Suppressor macrophage (primary cell): ENCODE measurements at places on chromosomes 11 and 22.

DNA sequence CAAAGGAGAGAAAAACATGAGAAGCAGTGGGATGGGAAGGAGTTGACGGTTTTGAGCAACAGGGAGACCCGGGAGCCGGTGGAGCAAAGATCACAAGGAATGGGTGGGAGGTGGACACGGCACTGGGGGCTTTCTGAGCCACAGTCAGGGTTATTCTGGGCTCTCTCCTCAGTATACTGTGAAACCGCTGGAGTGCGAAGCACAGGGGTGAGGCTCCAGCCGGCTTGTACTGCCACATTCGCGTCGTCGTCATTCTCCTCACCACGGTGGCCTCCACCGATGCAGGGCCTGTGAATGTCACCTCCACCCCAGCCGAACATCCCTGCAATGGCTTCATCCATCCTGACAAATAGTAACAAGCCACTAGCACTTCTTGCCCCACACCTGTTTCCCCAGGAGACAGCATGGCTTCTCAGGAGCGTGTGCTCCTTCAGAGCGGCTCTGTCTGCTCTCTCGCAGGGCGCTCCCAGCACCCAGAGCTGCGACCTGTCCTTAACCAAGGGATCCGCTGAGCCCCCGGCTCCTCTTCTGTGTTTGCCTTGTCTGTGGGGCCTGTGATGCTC lies 1165.3 kb downstream of the TBC1D22A start:
- DNase-seq, result no peak

DNA sequence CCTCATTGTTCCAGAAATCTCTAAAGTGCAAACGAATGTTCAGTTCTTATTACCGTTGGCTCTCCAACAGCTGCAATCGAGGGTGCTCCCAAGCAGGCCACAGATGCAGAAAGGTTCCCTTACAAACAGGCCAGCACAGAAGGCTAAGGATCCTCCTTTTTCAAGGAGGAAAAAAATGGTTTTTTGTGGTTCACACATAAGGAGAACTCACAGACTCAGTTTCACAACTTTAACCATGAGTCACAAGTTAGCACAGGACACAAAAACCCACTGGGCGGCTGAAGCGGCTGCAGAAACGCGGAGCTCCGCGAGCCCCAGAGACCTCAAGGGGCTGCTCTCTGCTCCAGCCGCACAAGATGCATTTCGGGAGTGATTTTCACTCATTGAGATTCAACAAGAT lies 98.2 kb upstream of the PRR5 start:
- peak; percentile 85 for DNase-seq

DNA sequence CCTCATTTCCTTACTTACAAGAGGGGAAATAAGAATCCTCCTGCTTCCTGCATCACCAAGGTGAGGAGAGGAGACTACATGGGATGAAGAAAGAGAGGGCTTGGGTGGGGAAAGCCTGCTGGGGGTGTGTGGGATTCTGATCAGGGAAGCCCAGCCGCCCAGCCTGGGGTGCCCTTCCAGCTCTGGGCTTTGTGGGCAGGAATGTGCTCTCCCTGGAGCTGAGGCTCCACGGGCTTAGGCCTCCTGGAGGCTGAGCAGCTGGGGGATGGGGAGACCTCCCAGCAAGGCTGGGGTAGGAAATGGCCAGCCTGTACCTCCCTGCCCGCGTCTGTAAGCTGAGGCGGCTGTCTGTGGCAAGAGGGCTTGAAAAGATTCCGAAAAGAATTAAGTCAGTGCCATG lies 206.1 kb downstream of the GRIK4 start:
- no peak for DNase-seq

- DNase-seq, result peak; percentile 22
Observed at GRCh38 chr22:44030702-44031082, 6.6 kb downstream of the PARVB start.

DNA sequence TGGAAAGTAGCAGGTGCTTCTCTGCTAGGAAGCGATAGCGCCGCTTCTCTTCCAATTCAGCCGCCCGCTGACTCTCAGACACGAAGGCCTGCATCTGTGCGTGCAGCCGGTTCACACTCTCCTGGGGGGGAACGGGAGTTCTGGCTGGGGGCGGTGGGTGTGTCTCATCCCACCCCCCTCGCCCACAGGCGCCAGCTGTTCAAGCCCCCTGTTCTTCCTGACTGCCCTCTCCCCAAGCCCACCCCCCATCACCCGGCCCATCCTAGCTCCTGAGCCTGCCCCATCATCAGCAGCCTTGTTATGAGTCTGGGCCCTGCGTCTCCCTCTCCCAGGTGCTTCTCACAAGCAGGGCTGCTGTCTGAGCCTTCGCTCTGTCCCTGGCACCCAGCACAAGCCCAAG lies 13.1 kb upstream of the SLC16A8 start:
- DNase-seq, result no peak

DNA sequence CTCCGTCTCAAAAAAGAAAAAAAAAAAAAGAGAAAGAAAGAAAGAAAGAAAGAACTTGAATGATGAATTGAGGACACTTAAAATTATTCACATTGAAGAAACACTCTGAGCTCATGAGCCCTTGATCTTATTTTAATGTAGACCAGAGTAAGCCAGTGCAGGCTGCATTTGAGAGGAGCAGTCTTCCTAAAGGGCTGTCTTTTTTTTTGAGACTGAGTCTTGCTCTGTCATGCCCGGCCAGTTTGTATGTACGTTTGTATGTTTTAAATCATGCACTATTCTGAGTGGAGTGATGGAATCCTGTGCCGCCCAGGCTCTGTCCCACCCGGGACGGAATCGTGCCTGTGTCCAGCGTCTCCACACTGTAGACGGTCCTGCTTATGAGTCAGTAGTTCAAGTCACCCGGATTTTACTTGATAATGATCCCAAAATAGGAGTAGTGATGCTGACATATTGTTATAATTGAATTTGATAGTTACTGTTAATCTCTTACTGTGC lies 9.6 kb downstream of the FGF4 start:
- DNase-seq, result no peak

DNA sequence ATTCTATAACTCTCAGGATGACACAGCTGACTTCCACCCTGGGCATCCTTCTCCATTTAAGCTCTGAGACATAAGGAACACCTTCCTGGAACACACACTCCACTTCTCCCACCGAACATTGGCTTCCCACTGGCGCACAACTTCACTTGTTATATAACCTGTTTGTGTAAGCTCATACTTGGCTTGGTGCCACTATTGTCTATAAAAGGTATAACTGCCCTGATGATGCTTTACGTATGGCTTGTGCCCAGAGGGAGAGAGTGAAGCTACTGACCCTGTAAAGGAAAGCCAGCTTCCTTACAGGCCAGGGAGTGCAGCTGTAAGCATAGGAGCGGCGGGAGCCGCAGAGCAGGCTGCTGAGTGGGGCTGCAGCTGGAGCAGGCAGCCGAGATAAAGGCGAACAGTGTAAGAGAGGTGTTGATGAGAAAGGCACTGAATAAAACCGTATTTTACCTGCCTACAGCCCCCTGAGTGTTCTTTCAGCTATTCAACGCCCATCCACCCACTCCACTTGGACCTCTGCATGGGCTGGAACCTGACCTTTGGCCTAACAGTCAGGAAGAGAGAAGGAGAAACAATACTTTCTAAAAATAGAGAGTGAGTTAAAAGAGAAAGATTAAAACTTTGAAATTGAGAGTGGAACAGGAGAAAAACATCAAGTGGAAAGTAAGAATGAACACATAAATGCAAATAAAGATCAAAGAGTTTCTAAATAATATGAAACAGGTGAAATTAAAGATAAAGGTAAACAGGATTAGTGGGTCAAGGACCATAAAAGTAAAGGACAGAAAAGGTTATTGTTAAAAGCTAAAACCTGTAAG lies 252.1 kb upstream of the ARHGAP42 start:
- DNase-seq, result no peak

DNA sequence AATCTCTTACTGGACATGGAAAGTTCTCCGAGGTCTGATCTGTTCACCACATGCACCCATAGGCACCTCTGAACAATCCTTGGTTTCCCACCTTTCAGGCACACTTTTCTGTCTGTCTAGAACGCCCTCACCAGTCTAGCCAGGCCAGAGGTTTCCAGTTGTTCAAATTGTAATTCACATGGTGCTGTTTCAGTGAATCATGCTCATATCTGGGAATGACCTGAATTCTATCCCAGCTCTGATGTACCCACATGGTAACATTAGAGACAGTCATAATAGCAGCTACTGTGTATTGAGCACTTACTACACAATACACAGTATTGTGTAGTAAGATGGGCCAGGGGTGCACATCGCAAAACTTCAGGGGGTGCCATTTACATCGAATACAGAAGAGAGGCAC lies 138.2 kb downstream of the COMMD9 start:
- DNase-seq, result no peak

GRCh38 chr11:70612459-70613141 lies 214.3 kb downstream of the CTTN start:
- no peak for DNase-seq

DNA sequence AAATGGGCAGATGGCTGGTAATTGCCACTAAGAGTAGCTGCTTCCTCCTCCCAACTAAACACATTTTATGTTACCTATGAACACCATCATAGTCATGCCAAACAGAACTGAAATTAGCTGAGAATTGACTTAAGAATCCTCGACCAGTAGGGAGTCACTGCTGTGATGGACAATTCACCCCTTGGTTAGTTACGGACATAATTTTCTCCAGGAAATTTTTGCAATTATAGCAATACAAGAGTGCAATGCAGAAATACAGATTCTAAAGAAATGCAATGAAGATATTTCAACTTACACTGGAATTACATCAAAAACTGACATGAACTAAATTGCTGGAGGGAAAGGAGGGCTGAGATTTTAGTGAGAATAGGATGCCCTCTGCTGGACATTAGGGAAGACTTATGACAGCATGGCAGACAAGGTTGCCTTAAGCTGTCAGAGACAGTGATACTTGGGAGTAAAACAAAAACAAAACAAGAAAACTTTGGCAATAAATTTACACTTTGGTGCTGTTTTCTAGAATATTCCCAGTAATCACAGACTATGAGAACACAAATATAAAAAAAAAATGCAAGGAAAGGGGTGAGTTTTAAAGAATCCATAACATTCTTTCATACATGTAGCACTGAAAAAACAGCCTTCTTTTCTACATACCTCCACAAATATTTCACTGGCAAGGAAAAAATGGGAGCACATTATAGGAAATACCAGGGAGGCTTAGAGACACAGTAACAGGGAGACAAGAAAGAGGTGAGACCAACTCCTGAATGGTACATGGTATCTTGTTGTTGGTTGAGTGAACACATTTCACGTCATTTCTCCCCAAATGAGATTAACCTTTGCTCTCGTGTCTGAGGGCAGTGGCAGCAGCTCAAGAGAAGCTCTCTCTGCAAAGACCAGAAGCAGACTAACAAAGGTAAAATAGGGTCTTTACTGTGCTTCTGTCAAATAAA lies 11.2 kb upstream of the PPP2R1B start:
- DNase-seq, result peak; percentile 60

DNA sequence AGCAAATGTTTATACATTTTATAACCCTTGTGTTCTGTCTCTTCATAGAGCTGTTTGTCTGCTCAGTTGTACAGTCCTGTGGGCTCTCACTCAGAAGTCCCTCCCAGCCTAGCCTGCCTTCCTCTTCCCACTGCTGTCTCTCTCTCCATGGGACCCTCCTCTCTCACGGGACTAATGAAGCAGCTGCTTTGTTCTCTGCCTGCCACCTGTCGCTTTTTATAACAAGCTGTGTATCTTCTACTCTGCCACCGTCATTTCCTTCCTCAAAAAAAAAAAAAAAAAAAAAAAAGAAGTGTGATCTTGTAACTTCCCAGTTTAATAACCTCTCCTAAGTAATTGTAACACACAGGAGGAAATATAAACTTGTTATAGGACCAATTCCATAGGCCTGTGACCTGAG lies 92.2 kb upstream of the ALKBH3 start:
- DNase-seq, result peak; percentile 76

GRCh38 chr11:6443269-6444003 lies 2.6 kb upstream of the HPX start:
- peak; percentile 71 for DNase-seq

GRCh38 chr11:32466279-32466915 lies 31.1 kb upstream of the WT1 start:
- no peak for DNase-seq

DNA sequence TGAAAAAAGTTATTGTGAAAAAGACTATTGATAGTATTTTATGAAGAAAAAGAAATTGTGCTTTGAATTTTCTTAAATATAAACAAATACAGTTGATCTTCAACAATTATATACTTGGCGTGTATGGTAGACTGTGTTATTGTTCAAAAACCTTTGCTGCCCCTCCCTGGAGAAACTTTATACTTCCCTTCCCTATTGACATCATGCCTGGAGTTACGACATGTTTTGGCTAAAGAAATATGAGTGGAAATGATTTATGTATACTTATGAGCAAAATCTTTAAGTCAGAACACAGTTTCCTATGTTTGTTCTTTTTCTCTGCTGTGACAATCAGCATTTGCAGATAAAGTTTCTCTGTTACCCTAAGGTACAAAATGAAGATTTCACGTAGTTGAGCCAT lies 243.8 kb downstream of the TMEM135 start:
- DNase-seq, result peak; percentile 58

DNA sequence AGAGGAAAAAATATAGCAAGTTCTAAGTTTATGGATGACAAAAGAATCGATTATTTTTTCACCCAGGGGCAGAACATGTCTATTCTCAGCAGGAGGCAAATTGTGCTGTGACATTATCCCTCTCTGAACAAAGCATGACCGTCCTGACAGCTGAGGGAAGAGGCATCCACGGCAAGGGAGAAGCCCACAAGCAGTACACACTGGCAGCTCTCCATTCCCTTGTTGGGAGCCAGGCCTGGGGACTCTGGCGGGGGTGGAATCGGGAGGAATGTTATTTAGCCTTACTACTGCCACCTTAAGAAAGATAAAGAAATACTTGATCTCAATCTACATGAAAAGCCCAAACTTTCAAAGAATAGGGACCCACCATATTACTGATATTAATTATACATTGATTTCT lies 3.4 kb downstream of the KIRREL3 start:
- DNase-seq, result no peak

DNA sequence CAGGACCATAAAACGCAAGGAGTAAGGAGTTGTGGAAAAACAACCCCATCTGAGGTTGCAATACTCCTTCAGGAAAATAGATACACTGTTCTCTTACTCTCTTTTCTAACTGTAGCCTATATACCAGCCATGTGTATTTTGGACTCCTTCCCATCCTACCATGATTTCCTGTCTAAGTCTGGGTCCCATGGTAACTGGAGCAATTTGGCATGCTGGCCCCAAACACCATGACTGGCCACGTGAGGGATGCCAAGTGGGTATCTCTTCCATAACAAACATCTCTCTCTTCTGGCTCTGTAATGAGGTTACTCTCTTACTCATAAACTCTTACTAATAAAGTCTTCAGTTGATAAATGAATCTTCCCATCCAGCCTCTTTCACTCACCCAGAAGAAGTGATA lies 26.5 kb downstream of the ABTB2 start:
- no peak for DNase-seq

- DNase-seq, result peak; percentile 23
Observed at GRCh38 chr11:126008956-126009355, 53.7 kb downstream of the CDON start.

GRCh38 chr11:79471071-79471844 lies 30.4 kb upstream of the TENM4 start:
- no peak for DNase-seq

GRCh38 chr11:56841210-56841810 lies 92.8 kb upstream of the OR9G4 start:
- DNase-seq, result peak; percentile 65
